Left lung (tissue), 14 donors: ENCODE measurements at places on chromosomes 7 and 10. TPM values are rescaled to one million over a fixed set of nuclear protein-coding genes. Genes with fewer than 3 reads are reported as not detected.
A peak's percentile ranks its signal among the peaks of the same experiment; 100 is the strongest.

GRCh38 chr10:129777687-129778086 lies 186.4 kb downstream of the EBF3 start:
- DNase-seq, result no peak

CCDC7 gene
- polyA plus RNA-seq, result 5.4 TPM

MMD2 gene
- not detected for polyA plus RNA-seq

GRCh38 chr10:43407148-43407575 lies 1.8 kb downstream of the HNRNPF start:
- peak; percentile 93 for DNase-seq

GDF10 gene
- 107 TPM for polyA plus RNA-seq

NME8 gene
- not detected for polyA plus RNA-seq

- no peak for DNase-seq
Observed at GRCh38 chr10:52256832-52257691, 57.0 kb upstream of the DKK1 start.

DNA sequence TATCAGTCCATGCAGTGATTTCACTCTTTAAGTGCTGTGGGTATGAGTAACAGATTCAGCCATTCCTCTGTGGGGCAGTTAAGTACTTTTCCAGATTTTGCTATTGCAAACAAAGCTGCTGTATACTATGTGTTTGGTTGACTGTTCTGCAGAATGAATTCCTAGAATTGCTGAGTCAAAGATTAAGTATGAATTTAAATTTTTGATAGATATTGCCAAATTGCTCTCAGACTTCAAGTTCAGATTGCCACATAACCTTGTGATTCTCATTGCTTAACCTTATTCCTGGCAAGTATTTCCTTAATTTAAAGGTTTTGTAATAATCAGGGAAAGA lies 21.6 kb upstream of the SAR1A start:
- DNase-seq, result no peak

- no peak for DNase-seq
Observed at GRCh38 chr10:128958834-128959690, 508.0 kb upstream of the MGMT start.
